T-helper 2 cell treated with Interferon-gamma antibody and Interleukin-4, amounts not matched to agents 100 ng/mL and 5 ng/mL, for 36 hours (primary cell): ENCODE measurements at places on chromosomes 6 and 20. TPM values are rescaled to one million over a fixed set of nuclear protein-coding genes. Genes with fewer than 3 reads are reported as not detected.

The PROKR2 gene
- total RNA-seq, result not detected in 2 replicates

The ABHD16B gene
- total RNA-seq, result not detected in 2 replicates

The NMBR gene
- not detected in 2 replicates for total RNA-seq

The MUC22 gene
- not detected in 2 replicates for total RNA-seq

The LGSN gene
- total RNA-seq, result 0.07 TPM in 1 of 2 replicates, not detected in the other

The DEFB118 gene
- not detected in 2 replicates for total RNA-seq

The BANF2 gene
- not detected in 2 replicates for total RNA-seq

The BCAS1 gene
- total RNA-seq, result not detected in 2 replicates

The FAM209B gene
- 0.86 and 1.5 TPM in 2 replicates for total RNA-seq

The PLN gene
- total RNA-seq, result not detected in 2 replicates

The MACROD2 gene
- not detected in 2 replicates for total RNA-seq

The EBF4 gene
- 3.3 and 3.7 TPM in 2 replicates for total RNA-seq

The SRMS gene
- total RNA-seq, result not detected in 2 replicates

The TMEM74B gene
- 0.09 TPM in 1 of 2 replicates, not detected in the other for total RNA-seq

The SASH1 gene
- 0.41 and 0.59 TPM in 2 replicates for total RNA-seq

The SMPDL3A gene
- 0.30 and 0.34 TPM in 2 replicates for total RNA-seq

The IL20RA gene
- not detected in 2 replicates for total RNA-seq

The RAB32 gene
- total RNA-seq, result 0.70 and 0.82 TPM in 2 replicates

The WFDC10B gene
- not detected in 2 replicates for total RNA-seq

The TRIM31 gene
- total RNA-seq, result not detected in 2 replicates

The NHLRC1 gene
- 0.18 and 0.39 TPM in 2 replicates for total RNA-seq
